ENCODE measurements at places on chromosomes 3 and 15. TPM values are rescaled to one million over a fixed set of nuclear protein-coding genes. Genes with fewer than 3 reads are reported as not detected.

- no peak for DNase-seq
These were observed 7.8 kb upstream of the CHRM5 start for GRCh38 chr15:33960549-33960935.

- no peak for DNase-seq
These were observed 50.4 kb downstream of the CCNL1 start for GRCh38 chr3:157109267-157110141.

- no peak for DNase-seq
These were observed 353 bp downstream of the ATG3 start for GRCh38 chr3:112561484-112561733.

DNA sequence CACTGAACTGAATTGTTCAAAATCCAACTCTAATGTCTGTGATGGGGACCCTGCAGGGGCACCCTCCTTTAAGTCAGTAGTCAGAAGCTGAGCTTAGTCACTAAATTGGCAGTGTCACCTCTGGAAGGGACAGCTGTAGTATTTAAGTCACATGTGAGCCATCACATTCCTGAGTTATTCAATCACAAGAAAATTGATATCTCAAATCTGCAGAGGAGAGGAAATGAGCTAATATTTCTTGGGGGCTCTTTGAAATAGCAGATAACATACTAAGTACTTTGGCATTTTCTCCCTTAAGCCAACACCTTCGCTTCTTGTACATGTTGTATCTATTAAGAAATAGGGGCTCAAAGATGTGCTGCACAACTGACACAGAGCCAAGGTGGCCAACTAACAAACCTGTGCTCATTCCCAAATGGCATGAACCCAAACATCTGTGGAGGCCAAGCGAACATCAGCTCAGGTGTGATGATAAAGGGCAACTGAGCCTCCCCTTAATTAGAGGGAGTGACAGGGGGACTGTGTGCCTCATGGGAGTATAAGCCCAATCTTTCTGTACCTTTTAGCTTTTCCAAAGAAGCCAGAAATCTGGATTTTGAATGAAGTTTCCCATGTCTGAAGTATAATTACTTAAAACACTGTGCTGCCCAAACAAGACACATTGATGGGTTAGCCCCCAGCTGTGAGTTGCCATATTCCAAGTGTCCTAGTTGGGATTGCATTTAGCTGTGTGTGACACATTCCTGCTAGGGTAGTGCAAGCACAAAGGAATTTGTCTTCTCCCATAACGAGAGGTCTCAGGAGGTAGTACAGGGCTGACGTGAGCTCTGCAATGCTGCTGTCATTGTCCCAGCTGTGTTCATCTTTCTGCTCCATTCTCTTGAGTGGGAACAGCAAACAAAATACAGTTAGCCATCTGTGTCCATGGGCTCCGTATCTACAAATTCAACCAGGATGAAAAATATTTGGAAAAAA, 63.3 kb downstream of the ABHD5 start:
- DNase-seq: no peak

DNA sequence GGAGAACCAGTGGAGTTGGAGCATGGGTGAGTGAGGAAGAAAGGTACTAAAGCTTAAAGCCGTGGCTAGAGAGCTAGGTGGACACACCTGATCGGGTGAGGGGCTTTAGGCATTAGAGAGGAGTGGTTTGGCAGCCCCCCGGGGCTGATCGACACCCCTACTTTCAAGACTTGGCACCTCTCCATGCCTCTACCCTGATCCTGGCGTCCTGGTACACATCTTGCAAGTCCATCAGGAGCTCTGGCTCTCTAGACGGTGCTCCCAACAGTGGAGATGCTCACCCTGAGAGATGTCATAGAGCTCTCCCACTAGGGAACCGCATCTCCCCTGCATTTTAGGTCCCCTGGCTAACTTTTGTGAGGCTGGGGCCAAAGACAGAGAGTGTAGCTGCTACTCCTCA, 98.1 kb downstream of the XXYLT1 start:
- DNase-seq: no peak

DNA sequence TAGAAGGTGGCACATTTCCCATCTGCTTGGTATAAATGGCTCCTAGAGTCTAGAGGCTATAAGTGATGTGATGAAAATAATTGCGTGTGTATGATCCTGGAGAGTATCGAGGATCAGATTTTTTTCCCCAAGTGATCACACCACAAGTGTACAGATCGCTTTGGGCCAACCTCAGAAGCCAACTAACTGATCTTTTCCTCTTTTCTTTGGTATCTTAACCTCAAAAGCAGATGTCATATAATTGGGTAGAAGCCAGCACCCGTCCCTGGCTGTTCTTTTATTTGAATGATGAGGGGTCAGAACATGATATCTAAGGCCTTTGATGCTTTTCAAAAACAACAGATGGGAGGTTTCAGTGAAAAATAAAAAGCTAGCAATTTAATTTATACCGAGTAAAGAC, 3.3 kb downstream of the P2RY14 start:
- no peak for DNase-seq

DNA sequence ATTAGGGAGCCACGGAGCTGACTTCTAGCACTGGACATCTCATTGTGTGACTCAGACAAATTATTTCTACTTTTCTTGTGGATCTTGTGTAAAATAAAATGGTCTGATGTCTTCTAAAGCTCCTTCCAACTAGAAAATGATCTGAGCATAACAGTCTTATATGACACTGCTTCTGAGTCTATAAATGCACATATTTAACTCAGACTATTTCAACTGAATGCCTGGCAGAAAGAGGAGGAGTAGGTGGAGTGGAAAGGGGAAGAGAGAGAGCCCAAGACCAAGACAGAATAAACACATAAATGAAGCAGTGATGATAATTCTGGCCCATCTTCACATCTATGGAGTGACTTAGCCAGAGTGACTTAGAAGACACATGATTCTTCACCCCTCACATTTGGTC, 162.3 kb upstream of the PDZRN3 start:
- no peak for DNase-seq

DNA sequence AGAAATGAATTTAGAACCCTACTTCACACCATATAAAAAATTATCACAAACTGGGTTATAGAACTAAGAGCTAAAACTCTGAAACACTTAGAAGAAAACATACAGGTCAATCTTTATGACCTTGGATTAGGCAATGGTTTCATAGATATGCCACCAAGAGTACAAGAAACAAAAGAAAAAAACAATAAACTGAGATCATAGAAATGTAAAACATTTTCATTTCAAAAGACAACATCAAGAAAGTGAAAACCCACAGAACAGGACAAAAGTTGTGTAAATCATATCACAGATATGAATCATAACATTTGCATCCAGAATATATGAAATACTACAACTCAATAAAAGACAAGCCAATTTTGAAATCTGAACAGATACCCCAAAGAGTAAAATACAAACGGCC, 72.4 kb downstream of the TBL1XR1 start:
- no peak for DNase-seq

DNA sequence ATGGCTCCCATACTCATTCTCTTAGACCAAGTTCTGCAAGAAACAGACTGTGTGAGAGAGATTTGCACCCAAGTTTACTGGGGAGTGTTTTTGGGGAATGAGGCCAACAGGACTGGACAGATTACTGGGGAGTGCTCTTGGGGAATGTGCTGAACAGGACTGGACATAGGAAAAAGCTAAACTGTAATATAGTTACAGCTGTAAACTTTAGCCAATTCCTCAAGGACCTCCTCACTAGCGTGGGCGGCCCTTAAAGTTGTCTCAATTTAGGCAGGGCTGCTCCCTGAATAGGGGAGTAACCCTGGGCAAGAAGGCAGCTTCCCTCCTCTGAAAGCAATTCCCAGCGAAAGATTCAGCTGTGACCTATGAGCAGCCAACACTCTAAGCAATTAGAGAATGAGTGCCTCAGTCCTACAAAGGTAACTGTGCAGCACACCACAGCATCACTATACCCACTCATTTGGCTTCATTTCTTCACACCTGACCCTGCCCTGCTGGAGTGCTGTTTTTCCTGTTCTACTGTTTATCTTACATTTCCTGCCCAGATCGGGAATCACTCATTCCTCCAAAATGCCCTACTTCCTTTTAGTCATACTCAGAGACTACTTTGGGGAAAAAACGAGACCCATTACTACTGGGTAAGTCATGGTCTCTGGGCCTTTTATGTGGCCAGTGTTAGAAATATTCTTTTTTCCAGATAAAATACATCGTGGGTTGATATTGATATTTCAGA, 41.3 kb upstream of the TRIM42 start:
- no peak for DNase-seq

- DNase-seq: no peak
These were observed 397.6 kb downstream of the FOXP1 start for GRCh38 chr3:71185733-71186455.

- no peak for DNase-seq
These were observed 24.6 kb downstream of the EEFSEC start for GRCh38 chr3:128177865-128178264.

DNA sequence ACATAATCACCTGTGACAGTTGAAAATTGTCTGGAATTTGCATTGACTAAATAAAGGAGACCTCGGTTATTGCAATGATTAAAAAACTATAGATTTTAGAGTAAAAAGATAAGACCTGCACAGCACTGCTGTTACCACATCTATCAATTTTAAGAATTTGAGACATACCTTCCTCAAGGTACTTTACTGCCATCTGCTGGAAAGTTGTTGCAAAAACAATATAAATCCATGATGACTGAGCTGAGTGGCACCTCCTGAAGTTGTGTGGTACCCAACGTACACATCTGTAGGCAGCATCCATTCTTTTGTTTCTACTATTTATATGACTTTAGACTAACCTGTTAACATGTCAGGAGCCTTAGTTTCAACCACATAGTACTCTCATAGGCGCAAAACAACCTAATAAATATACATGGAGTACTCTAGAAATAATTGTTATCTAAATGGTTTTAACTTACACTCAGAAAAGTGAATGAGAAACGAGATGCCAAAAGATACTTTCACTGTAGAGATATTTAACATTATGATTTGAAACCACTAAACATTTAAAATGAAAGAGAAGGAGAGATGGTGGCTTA, 106.7 kb downstream of the GHSR start:
- no peak for DNase-seq

- no peak for DNase-seq
These were observed 102.0 kb upstream of the MYRIP start for GRCh38 chr3:39707314-39707909.

- DNase-seq: no peak
These were observed 30.0 kb downstream of the MASP1 start for GRCh38 chr3:187261541-187261969.

NPAP1 gene
- total RNA-seq: 0.65 TPM

SAMD7 gene
- not detected for total RNA-seq

CCK gene
- 1.1 TPM for total RNA-seq

DPPA2 gene
- 0.69 TPM for total RNA-seq

All from progenitor cell of endocrine pancreas (in vitro differentiated cells).